HFFc6 (cell line): ENCODE measurements at places on chromosomes 4 and X.

GRCh38 chrX:140948827-140949226 is 53.6 kb upstream of the SPANXB1 start:
- no peak for DNase-seq

GRCh38 chrX:68659385-68659784 is 11.9 kb downstream of the STARD8 start:
- no peak for DNase-seq

DNA sequence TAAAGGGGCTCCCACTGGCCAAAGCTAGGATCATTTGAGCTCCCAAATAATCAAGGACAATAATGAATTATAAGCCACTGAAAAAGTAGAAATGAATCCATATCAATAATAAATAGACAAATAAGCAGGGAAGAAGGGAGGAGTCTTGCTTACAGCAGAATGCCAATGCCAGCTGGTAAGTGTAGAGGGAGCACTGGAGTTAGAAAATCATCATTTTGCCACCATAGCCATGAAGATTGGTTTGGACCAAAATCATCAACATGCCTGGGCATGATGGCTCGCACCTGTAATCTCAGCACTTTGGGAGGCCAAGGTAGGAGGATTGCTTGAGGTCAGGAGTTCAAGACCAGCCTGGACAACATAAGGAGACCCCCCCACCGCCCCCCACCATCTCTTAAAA is 20.4 kb upstream of the SH3KBP1 start:
- DNase-seq, result no peak

GRCh38 chrX:15241301-15241700 is 28.6 kb downstream of the ASB9 start:
- no peak for DNase-seq

GRCh38 chr4:5999356-5999755 is 18.9 kb downstream of the C4orf50 start:
- DNase-seq, result no peak

GRCh38 chr4:150264595-150265161 is 186.4 kb downstream of the DCLK2 start:
- DNase-seq, result no peak

GRCh38 chr4:108327642-108328382 is 159.1 kb upstream of the LEF1 start:
- no peak for DNase-seq

DNA sequence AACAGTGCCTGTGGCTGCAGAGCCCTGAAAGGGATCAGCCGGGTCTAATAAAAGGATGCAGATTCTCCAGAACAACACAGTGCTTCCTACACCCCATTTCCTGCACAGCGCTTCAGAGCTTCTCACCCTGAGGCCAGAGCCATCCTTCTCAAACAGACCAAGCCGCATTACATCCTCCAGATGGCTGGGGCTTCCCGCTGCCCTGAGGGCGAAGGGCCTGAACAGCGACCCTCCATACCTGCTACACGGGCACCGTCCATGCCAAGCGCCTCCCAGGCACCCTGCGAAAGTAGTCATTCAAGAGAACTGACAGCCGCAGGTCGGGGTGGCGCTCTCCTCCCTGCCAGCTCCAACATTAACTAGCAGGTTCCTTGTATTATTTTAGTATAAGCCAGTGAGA is 36.5 kb downstream of the ACOX3 start:
- DNase-seq, result no peak

- peak; percentile 40 for DNase-seq
These were observed 21.9 kb downstream of the BMP3 start for GRCh38 chr4:81052119-81053068.

- DNase-seq, result no peak
These were observed 738.2 kb downstream of the ARAP2 start for GRCh38 chr4:35506161-35506560.

DNA sequence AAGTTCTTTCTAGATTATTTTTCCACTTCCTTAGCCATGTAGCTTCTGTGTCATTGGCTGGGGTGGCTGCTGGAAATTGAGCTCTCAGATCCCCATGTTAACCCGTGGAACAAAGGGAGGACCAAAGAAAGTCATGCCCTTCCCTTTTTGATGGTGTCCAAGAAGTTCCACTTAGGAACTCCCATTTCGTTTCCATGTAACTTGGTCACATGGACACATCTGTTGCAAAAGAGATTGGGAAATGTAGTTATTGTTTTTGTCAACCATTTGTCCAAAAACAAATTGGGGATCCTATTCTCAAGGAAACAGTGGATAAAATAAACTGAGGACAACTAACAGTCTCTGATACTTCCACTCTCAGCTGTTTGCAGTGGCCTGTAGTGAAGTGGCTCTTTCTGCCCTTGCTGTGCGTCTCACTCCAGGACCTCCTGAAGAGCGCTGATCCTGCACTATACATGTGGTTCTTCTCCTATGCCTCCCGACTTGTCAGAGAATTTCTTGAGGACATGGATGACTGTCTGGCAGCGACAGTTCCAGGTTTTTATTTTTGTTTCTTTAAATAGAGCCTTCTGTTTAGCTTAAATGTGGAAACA is 125.3 kb upstream of the LNX1 start:
- DNase-seq, result no peak

DNA sequence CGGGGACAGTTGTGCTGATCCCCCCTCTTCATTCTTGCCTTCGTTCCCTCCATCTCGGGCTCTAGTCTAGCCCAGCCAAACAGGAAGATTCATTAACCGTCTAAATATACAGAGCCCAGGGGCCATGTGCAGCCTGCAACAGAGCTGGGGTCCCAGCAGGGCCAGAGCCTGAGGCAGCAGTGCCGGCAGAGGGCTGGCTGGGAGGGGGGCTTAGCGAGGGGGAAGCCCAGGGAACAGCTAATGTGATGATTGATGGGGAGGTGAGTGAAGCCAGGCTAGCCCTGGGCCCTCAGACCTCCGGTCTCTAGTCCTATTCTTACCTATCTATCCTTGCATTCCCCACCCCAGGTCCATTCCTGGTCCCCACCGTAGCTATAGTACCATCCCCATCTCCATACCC is 22.3 kb downstream of the EFNB1 start:
- DNase-seq, result no peak

- DNase-seq, result no peak
These were observed 11.8 kb upstream of the FAM53A start for GRCh38 chr4:1695913-1696312.

DNA sequence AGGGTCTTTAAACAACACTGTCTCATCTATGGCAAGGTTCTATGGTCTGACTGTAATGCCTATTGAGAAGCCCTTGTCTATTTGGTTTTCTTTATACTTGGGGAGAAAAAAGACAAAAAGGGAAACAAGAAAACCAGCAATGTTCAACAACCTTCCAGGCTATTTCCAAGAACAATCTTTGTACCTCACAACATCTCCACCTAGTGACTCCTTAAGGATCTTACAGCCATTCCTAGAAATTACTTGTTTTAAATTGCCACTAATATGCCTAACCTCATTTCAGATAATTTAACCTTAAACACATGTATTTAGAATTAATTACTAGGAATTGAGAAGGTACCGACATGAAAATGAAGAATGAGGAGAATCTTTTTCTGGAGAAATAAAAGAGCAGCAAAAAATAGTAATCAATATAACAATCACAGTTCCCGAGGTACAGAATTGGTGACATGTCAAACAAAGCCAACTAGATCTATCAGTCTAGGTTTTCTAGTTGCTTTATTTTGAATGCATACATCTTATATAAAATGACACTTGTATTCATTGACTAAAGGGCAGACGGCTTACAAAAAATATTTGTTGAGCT is 1.6 kb upstream of the RBM46 start:
- peak; percentile 19 for DNase-seq

GRCh38 chrX:111180750-111181240 is 84.8 kb downstream of the PAK3 start:
- no peak for DNase-seq

DNA sequence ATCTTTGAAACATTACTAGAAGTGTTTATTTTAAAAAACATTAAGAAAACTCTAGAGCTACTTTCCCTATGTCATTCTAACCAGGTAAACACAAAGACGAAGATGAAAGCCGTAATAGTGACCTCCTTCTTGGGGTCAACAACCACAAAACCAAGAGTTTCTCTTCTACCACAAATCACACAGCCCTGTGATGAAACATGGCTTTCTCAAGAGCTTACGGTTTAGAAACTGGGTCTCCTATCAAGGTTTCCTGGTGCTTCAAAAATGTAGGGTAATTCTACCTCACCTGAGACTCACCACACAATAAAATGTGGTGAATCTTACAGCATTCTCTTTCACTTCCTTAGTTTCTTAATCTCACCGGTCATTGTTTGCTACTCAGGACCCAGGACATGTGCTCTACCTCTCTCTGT is 50.9 kb downstream of the CORIN start:
- no peak for DNase-seq

DNA sequence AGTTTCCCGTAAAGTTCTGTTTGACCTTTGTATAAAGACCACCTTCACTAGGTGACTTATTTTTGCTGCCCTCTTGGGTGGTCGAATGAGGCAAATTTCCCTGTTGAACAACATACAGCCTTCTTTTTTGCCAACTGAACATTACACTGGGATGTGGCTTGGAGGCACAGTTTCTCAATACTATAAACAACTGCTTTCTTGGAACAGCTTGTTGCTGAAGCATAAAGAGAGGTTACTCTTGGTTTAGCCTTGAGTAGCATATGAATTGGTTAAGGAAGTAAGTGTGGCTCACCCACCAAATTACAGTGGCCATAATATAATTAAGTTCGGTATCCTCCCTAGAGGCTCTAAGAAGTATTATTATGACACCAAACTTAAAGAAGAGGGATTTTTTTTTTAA is 40.0 kb downstream of the HHIP start:
- no peak for DNase-seq

DNA sequence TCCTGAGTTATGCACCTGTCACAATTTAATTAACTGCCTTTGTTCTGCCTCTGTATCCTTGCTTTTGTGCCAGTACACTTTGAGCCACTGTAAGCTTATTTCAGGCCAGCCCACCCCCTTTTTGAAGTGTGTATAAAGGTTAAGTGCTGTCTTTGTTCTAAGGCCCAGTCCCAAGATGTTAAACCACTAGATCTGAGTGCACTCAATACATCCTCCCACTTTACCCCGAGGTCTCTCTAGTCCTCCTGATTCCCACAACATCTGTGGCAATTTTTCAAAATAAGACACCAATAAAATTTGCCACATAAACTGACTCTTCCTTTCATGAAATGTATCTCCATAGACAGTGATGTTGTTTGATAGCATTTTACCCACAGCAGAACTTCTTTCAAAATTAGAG is 124.1 kb upstream of the SPIN4 start:
- DNase-seq, result no peak

- DNase-seq, result no peak
These were observed 137.4 kb downstream of the SLC4A4 start for GRCh38 chr4:71476240-71476639.

GRCh38 chr4:157045507-157046127 is 30.3 kb upstream of the GLRB start:
- DNase-seq, result peak; percentile 74

- DNase-seq, result no peak
These were observed 555 bp upstream of the GCNA start for GRCh38 chrX:71577682-71578081.

DNA sequence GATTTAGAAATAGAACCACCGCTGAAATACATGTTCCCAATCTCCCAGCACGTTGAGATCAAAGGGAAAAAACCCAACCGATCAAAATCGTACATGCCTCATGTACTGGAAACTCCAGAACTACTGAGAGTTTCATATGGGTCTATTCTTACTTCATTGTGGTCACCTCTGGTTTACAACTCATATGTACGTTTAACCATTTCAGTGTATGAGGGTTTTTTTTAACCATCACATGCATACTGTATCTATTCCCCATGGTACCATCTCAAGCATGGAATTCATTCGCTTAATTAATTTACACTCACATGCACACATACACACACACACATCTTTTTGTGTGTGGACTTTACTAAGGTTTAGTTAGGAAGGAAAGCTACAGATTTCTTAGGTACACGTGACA is 46.0 kb upstream of the CLNK start:
- no peak for DNase-seq

DNA sequence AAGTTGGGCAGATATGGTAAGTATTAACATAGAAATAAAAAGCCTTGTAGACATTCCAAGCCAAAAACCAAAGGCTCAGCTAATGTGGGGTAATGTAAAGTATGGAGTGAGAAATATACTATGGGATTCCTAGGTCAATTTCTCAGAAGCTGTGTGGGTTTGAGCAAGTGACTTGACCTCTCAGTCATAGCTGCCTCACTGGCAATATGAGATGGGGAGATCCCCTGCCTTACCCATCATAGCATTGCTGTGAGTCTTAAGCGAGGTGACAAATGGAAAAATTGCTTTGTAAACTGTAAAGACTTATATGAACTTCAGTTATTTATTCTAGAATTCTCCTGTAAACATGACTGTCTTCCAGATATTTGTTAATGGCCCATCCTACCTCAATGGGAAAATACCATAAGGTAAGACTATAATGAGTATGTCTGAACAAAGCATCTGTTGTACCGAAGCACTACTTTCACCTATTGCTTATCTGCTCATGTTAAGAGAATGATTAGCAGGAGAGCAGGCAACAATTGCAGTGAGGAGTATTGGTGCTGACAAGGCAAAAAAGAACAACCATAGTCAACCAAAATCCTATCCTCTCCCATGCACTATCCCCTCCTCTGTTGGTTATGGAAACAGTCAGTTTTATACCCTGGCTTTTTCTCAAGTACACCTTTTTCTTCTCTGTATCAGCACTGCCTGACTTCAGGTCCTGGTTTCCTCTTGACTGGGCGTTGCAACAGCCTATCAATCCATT is 44.1 kb upstream of the TRPC3 start:
- no peak for DNase-seq

- no peak for DNase-seq
These were observed 28.6 kb downstream of the DCLK2 start for GRCh38 chr4:150106886-150107285.

DNA sequence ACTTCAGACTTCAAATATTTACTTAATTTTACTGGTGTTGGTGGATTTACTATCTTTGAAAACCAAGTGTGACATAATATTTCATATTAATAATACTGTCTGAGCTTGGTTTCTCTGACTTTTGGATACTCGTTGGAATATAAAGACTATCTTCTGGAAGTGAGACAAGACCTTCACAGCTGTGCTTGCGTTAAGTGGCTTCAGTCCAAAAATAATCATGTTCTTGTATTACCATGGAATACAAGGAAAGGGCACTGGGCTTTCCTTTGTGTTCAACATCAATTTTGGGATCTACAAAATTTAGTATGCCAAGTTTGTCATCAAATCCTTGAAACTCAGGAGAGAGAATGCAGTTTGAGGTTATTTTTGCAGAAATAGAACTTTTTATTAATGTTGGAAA is 712.4 kb upstream of the LCORL start:
- DNase-seq, result no peak

GRCh38 chrX:118271775-118272174 is 74.1 kb upstream of the WDR44 start:
- no peak for DNase-seq

DNA sequence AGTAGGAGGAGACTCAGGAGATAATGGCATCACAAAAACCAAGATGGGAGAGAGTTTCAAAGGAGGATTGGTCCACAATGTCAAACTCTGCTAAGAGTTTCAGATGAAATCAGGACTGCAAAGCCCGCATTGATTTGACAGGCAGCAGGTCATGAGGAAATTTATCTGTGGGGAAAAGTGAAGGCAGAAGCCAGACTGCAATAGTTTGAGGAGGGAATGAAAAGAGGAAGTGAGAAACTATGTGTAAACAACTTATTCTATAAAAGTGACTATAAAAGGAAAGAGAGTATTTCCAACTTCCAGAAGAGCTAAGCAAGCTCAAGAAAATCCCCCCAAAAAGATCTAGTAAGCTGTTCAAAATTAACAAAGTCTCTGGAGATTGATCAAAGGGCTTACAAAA is 66.3 kb upstream of the DGKK start:
- no peak for DNase-seq
